ENCODE measurements at places on chromosomes 16 and 17. TPM values are rescaled to one million over a fixed set of nuclear protein-coding genes. Genes with fewer than 3 reads are reported as not detected.

RAB40B gene
- 2.7 TPM for total RNA-seq

C16orf89 gene
- not detected for total RNA-seq

SMIM22 gene
- total RNA-seq, result 2.1 TPM

TBKBP1 gene
- total RNA-seq, result 5.8 TPM
